Left ventricle myocardium inferior (tissue), 1 donor: ENCODE measurements at places on chromosomes 3 and 15.

DNA sequence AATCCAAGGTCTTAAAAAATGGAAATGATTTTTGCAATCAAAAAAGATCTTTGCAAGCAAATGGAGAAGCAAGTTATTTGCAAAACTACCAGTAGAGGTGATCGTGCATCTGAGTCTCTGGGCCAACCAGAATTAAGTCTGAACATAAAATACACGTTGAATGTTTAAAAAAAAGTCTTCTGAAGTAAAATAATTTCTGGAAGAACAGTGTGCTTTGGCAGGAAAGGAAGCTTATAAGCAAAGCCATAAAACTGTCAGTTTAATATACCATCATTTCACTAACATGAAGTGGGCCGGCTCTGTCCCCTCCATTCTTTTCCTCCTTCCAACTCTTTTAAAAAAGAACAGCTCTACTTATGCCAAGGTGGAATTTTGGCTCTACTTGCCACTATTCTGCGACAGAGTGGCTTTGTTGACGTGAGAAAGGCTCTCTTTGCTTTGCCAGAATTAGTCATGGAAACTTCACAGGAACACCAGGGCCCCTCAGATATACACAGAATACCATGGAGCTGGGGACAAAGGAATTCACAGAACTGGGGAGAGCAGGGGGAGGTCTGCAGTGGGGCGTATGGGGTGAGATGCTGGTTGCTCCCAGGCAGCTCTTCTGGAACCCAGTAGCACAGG lies 29.8 kb downstream of the FSTL1 start:
- no peak for DNase-seq

DNA sequence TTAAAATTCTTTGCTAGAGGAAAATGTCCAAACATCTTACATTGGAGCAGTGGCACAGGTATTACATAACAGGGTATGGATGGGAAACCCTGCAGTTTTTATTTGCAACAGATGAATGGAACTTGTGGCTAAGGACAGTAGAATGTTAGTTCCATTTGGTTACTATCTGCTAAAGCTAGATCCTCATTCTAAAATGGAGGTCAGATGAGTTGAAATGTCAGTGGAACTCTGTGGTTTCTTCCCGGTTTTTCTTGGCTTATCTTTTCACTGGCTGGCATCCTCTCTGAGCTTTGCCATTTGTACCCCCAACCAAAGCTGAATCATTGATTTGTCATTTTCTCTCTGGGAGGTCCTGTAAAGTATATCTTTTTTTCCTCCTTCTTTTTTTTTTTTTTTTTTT lies 68.9 kb downstream of the ARMC8 start:
- no peak for DNase-seq

DNA sequence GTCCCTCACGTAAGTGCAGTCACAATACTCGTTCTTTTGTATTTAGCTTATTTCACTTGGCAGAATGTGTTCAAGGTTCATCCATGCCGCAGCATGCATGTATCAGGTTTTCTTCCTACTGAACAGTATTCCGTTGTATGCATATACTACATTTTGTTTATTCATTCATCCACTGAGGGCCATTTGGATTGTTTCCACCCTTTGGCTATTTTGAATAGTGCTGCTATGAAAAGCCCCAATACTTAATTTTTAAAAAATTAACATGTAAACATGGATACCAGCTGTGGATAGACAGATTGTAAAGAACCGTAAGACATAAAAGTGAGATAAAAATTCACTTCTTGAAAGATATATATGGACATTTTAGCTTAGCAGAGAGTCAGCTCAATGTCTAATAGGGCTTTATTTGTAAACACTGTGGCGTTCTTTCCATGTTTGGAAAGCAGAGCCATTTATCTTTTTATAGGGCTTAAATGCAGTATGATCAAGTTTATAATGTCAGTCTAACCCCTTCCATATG lies 115.9 kb downstream of the VPS8 start:
- no peak for DNase-seq

- no peak for DNase-seq
These were observed 94.4 kb downstream of the AKAP13 start for GRCh38 chr15:85474700-85475316.

DNA sequence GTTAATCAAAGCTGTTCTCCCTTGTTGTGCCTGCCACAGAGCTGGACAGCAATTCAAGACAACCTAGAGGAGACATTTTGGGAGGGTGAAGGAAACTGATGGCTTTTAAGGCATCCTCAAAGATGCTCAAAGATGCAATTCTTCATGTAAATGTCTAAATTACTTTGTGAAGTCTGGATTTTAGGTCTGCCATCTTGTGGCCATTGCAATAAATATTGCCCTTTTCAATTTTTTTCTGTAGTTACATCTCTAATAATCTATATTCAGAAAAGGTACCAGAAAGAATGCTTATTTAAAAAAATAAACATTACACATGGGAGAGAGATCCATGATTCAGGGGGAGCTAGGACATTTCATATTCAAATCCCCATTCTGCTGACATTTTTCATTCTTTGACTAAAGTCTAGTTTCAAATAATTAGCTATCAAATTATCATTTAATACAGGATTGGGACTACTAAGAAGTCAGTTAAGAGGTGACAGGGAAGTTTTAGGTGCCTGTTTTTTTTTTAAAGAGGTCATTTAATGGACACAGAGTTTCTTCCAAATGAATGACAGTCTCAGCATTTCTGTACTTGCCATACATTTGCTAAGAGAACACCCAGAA lies 259.8 kb upstream of the WNT5A start:
- DNase-seq = no peak

- DNase-seq = no peak
These were observed 454.6 kb upstream of the UBE2E2 start for GRCh38 chr3:22748453-22749045.

DNA sequence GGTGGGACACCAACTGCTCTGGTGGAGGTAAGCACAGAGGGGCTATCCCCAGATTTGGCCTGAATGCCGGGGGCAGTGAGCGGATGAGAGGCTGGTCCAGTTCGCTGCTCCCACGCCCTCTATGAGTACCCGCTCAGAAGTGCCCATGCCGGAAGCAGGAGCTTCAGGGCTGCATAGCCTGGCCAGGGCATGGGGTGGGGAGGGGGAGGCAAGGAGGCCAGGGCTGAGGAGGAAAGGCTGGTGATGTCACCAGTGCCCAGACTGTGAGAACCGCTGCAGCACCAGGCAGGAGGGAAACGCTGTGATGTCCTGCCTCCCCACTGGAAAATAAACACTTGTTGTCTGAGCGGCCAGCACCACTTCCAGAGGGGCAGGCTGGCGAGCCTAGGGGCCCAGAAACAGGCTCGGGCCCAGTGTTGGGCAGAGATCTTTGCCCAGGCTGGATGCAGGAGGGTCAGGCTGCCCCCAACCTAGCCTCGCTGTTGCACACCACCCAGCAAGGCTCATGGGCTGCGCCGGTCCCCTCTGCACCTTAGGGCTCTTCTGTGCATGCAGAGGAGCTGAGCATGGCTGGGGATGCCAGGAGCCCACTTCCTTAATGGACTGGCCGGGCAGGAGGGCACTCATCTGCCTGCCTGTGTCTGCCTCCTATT lies 10.9 kb upstream of the DLL4 start:
- DNase-seq = no peak

DNA sequence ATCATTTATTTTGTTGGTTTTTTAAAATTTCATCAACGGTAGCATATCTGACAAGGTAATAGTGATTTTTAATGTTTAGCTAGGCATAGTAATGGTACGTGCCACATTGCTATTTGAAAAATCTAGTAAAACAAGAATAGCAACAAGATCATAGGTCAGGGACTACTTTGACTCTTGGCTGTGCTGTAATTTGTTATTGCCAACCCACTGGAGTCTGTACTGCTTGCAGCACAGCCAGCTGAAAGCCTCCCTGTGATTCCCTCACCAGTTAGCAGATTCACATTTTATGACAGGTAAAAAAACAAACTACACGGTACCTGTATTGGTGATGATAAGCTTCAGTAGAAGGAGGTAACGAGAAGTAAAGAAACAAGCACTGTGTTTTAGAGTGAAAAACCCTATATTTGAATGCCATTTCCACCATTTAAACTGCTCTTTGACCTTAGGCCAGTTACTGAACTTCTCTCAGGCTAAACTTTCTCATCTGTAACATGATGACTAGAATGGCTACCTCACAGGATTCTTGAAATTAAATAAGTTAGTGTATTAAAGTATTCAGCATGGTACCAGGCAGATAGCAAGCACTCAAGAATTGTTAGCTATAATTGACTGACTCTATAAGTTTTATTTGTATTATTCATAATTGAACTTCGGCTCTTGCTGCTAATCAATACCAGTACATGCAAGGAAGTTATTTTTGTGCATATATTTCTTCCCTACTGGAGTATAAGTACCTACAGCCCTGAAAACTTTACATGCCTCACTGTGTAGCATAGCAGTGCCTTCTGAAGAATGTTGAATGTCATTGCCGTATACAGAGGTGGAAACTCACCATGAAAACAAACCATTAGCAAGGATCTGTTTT lies 16.1 kb downstream of the FILIP1L start:
- DNase-seq = no peak

DNA sequence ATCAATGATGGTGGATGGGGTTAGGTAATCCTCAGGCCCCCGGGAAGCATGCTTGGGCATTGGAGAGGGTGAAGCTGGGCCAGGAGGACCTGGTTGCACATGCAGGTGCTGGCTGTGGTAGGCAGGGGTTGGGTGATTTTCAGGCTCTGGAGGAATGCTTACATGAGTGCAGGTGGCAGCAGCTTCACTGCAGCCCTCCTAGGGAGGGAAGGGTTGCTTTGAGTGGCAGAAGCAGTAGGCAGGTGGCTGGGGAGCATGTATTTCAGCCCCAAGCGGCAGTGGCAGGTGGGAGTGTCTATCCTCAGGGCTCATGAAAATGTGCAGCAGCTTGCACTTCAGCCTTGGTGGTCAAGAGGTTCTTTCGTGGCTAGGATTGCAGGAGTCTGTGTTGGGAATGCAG lies 230.0 kb upstream of the CTNNB1 start:
- DNase-seq = no peak

GRCh38 chr3:36700537-36701248 lies 63.7 kb downstream of the DCLK3 start:
- DNase-seq = peak; percentile 36

DNA sequence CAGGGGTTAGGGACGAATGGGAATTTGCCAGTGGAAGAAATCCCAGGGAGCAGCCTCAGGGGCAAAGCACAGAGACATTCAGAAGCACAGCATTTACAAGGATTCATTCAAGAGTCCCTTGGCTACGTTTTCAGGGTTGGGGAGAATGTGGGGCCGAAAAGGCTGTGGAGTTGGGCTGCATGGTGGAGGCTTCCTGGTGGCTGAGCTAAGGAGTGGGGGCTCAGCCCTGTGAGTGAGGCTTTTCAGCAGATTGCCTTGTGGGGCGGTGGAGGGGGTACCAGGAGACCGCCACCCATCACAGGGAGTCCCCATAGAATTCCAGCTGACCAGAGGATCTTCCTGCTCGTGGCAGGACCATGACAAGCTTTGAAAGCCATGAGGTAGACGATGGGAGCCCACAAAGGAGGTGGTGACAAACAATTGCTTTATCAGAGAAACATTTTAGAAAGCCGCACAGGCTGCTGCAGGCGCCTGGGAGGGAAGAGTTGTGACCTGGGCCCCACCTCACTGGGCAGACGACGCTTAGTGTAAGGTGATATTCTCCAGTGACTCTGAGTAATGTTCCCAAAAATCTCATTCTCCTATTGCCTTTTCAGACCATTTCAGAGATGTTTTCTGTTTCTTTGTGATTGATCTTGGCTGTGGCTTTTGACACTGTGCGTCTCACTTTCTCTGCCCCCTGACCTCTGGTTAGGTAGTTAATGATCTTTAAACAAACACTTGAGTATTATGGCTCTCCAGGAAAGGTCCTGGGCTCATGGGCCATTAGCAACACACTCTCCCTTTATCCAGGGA lies 128.0 kb downstream of the DNAJB8 start:
- DNase-seq = no peak

DNA sequence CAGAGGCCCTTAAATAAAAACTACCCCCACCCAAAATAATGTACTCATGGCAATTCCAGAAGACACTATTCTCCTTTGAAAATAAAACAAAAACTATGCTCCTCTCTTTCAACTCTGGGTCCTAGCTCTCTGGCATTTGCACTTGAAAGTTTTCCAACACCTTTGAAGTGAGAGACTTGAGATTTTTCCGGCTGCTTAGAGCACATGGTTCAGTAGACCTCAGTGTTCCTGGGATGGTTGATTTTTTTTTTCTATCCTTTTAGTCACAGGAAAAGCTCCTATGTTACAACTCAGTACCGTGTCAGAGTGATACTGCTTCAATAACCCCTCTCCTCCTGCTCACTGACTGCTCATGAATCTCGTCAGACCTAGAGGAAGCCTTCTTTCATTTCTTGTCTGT lies 118.3 kb upstream of the TUSC7 start:
- DNase-seq = no peak

- no peak for DNase-seq
These were observed 671 bp upstream of the SEMA3B start for GRCh38 chr3:50268276-50268675.

GRCh38 chr3:18144571-18144970 lies 280.6 kb downstream of the SATB1 start:
- no peak for DNase-seq
